ENCODE measurements at places on chromosomes 7 and 10.

DNA sequence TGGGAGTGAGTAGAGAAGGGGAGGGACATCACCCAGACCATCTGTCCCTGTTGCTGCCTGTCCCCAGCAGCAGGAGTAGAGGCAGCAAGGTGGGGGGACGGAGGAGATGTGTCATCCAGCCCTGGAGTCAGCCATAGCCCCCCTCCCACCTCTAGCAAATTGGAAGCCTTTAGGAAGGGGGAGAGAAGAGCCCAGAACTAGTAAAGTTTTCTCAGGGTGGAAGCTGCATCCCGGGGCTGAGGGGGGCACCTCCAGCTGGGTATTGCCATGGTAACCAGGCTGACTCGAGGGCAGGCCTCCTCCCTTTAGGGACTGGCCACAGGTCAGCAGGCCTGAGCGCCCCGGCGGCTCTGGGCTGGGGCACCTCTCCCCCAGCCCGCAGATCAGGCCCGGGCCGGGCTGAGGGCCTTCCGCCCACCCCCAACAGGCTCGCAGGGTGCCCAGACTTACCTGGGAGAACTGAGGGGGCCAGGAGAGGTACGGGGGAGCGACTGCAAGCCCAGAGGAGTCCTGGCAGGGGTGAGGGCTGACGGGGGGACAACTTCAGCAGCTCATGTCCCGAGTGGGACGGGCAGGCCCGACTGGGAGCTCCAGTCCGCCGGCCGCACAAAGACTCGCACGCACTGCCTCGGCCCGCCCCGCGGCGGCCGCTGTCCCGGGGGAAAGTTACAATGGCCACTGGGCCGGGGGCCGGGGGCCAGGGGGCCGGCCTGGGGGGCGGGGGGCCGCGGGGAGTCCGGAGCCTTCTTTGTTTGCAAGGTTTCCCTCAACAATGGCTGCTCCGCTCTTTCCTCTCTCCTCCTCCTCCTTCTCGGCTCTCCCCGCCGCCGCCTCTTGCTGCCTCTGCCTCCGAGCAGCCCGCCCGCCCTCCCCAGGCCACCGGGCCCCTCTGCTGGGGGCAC is 6.0 kb downstream of the LDB1 start:
- DNase-seq, result no peak

- no peak for DNase-seq
These were observed 31.1 kb downstream of the PLXDC2 start for GRCh38 chr10:19847321-19847720.

- no peak for DNase-seq
These were observed 70.1 kb upstream of the CAMK1D start for GRCh38 chr10:12279281-12279680.

GRCh38 chr7:123346766-123347165 is 147.0 kb upstream of the SLC13A1 start:
- DNase-seq, result no peak

GRCh38 chr7:96547371-96547811 is 162.3 kb downstream of the SEM1 start:
- no peak for DNase-seq

- no peak for DNase-seq
These were observed 55.7 kb upstream of the PTER start for GRCh38 chr10:16381083-16381482.

DNA sequence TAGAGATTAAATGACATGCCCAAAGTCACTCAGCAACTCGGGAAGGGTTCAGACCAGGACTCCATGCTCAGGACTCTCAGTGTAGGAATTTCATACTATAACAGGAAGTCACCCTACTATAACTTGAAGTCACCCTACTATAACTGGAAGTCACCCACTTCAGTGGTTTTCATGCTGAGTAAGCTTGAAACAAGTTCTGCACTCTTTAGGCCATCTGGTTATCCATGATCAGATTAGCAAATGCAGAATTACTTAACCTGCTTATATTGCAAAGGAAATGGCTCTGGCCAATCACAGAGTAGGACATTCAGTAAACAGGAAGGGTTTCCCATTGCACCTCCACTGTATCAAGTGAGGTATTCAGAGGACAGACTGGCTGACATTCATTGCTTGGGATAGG is 1240.4 kb downstream of the GATA3 start:
- DNase-seq, result no peak

DNA sequence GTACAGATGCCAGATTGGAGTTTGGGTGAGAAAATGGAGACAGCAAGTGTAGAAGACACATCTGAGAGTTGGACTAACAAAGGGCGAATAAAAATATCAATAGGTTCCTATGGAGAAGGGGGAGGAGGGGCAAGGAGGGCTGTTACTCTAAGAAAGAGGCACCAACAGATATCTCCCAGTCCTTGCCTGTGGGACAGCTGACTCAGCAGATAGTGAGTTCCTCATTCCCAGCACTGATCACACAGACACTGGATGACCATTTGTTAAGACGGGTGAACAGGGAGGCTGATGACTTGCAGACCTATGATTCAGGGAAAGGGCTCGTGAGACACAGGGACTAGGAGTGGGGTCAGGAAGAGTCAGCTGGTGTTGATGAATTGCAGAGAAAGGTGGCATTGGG is 5.7 kb upstream of the PRR15 start:
- DNase-seq, result peak; percentile 43

DNA sequence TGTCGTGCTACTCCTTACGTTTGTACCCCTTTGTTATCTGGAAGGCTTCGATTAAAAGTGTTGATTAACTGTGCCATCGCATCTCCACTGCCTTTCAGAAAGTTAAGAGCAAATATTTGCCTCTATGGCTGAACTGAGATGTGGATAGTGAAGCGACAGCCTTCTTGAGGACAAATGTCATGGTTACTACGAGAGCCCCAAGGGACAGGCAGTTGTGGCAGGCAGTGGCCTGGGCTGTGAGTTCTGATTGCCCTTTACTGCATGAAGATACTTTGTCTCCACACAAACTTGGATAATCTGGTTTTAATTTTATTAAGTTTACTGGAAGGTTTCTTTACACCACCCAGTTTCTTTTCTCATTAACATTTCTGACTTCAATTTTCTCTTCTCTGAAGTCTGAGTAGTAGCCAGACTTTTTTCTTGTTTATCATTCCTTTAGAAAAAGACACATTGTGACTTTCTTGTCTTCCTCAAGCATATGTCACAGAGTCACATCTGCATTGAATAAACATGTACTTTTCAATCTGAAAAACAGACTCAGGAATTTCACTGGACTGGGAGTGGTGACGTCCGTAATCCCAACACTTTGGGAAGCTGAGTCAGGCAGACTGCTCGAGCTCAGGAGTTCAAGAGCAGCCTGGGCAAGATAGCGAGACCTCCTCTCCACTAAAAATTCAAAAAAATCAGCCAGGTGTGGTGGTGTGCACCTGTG is 1.5 kb downstream of the TAS2R41 start:
- DNase-seq, result no peak

DNA sequence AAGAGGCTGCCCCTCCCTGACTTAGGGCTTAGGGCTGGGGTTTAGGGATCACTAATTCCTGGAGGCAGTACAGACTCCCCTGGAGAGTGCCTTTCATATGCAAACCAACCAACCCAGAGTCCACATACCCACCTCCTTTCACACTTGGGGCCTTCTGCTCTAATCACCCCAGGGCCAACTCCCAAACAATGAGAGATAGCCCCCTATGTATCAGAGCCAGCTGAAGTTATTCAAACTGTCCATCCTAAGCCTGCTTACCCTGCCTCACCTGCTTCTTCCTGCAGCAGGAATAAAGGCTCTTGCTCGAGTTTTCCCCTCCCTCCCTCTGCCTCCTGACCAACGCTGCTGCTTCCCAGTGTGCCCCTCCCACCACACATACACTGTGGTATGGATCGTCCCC is 51.8 kb upstream of the SLC35G1 start:
- DNase-seq, result no peak

GRCh38 chr7:45225311-45225947 is 67.8 kb downstream of the RAMP3 start:
- no peak for DNase-seq

DNA sequence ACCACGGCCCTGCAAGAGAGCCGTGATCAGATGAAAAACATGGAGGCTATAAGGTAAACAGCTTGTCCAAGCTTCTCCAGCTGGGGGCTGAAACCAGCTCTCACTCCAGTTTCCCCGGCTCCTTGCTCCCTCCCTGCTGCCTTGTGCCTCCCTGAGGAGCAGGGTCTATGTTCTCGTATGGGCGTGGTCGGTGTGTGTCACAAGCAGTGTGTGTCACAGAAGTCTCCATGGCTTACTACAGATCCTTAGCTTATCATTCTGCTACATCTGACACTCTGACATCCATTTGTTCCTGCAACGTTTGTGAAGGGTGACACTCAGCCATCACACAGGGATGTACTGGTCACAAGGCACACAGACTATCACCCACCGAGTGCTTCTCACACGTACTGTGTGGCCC is 54.6 kb downstream of the CSGALNACT2 start:
- peak; percentile 6 for DNase-seq

DNA sequence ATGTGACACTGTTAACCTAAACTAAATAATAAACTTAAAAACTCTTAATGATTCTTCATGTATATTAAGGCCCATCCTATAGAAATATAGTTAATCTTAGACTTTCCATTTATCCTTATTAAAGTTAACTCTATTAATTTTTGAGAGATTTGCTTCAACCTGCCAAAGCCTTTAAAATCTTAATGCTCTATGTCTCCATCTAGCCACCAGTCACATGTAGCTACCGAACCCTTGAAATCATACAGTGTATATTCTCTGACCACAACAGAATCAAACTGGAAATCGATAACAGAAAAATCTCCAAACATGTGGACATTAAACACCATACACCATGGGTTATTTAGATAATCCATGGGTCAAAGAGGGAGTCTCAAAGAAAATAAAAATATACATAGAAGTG is 51.9 kb downstream of the ASZ1 start:
- DNase-seq, result no peak
